ENCODE measurements at places on chromosomes 16 and 17.

- DNase-seq = no peak
Observed at GRCh38 chr17:83187782-83188311, 108.4 kb downstream of the METRNL start.

DNA sequence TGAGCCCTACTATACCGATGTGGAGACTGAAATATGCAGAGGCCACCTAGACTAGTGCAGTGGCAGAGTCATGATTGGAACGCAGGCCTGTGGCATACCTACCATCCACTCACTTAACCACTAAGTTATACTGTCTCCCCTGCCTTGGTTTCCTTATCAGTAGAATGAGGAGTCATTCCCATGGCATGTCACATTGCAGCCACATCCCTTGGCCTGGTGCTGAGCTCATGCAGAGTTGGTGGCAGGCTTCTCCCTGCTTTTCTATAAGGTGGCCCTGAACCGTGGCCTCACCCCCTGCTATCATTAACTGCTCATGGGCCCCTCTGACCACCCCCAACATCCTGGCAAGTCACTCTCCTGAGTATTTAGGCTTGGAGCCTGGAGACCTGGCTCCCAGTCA, 212.5 kb downstream of the KATNIP start:
- DNase-seq = no peak

- DNase-seq = peak; percentile 67
Observed at GRCh38 chr17:2055292-2056205, 646 bp downstream of the HIC1 start.

DNA sequence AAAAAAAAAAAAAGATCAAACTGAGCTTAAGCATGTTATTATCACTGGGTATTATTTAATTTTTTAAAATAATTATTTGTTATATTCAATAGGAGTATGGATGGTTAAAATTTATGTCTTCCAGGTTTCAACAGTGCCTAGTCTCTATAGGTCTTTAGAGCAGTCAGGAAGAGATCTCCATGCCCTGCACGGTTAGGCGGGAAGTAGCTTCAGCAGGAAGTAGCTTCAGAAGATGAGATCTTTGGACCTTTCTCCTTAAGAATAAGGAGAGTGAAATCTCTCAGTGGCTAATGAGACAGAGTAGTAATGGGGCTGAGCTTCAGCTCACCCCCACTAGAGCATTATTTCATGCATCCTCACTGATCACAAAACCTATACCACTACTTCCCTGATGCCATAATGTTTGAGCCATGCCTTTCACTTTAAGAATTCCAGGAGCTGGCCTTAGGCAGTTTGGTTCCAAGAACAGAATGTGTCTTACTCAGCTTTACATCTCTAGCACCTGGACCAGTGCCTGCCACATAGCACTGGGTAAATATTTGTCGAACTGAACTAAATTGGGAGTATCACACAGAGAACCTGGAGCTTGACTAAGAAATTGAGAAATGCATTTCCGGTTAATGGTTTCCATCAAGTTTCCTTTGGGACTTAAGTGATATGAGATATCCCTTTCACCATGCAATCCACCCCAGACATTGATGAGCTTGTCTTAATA, 43.5 kb downstream of the SCPEP1 start:
- DNase-seq = no peak

DNA sequence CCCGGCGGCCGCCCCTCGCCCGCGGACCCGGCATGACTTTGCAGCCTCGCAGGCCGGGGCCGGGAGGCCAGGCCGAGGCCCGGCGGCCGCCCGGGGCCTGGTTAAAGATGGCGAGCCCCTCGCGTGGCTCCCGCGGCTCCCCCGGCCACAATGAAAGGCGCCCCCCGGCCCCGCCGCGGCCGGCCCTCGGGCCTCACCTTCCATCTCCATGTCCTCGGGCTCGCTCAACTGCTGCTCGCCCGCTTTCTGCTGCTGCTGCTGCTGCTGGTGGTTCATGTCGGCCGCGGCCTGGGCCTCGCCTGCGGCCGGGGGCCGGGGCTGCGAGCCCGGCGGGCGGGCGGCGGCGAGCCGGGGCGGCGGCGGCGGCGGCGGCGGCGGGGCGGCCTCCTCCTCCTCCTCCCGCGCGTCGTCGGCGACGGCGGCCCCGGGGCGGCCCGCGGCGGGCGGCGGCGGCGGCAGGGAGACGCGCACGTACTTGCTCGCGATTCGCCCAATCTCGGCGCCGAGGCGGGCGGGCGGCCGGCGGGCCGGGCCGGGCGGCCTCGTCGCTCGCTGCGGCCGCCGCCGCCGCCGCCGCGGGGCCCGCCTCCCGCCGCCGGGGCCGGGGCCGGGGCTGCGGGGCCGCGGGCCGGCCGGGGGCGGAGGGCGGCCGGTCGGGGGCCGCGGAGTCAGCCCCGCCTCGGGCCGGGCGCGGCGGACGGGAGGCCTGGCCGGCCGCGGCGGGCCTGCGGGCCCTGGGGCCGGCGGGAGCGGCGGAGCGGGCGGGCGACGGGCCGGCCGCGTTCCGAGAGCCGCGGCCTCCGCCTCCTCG, 491 bp downstream of the USP7 start:
- peak; percentile 16 for DNase-seq

DNA sequence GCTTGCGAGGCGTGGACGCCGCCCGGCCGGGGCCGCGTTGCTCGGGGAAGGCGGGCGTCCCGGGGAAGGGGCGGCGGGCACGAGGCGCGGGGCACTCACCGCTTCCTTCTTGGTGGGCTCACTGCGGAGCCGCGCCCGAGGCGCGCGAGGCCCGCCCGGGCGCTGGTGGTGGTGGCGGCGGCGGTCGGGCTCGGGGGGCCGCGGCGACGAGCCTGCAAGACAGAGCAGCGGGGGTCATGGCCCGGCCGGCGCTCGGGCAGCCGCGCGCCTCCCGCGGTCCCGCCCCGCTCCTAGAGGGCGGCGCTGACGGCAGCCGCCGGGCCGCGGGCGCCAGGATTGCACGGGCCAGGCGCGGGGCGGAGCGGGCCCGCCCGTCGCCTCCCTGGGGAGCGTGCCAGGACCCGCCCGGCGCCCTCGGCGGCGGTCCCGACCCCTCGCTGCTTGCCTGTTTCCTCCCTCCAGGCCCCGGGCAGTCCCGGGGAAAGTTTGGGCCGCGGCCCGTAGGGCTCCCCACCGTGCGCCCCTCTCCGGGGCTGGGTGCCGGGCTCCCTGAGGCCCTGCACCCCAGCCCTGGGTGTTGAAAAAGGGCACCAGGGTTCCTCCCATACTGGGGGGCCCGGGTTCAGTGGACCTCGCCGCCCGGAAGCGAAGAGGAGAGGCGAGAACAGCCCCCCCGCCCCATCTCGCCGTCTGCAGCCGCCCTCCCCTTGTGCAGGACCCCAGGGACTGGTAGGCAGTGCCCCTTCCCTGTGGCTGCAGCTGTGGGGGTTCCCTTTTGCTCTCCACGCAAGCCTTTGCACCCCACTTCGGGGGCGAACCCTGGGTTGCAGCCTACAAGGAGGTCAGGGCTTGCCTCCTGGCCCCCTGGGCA, at the start of gene C16orf74:
TSS of gene C16orf74 (minus strand) at position 270 of the 871 bp plus-strand sequence. CDS start 15,879 bp downstream, outside the sequence.
- peak; percentile 45 for DNase-seq

DNA sequence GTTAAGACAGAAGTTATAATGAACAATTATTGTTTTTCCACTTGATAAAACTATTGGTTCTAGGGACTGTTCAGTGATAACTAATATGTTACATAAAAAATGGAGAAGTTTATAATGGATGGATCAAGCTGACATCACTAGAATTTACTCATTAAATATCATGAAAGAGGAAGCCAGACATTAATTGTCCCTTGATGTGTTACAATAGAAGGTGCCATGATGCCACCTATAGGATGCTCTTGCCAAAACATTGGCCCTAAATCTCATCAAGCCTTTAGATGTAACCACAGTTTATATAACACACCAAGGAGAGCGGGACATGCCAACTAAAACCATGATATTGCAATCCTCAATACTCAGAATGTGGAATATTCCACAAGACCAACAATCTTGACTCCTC, 147.9 kb upstream of the MON1B start:
- DNase-seq = peak; percentile 2

DNA sequence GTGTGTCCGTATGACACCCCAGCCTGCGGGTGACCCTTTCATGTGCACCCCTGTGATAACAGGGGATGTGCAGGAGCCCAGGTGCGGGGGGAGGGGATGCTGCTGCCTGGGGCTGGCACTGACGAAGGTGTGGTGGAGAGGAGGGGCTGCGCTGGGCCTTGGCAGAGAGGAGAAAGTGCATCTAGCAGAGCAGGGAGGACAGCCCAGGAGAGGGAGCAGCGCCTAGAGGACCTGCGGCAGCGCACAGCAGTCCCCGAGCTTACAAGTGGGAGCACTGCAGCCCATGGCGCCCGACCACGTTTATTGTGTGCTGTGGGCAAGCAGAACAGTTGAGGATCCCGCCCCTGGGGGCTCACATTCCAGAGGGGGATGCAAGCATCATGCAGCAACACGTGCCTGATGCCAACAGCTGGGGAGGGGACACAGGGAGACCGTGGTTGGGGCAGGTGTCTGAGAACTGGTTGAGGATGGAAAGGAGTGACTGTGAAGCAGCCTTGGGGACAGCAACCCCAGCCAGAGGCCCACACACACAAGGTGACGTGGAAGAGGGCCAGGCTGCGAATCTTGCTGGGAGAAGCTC, 10.9 kb upstream of the SLC7A5 start:
- no peak for DNase-seq

DNA sequence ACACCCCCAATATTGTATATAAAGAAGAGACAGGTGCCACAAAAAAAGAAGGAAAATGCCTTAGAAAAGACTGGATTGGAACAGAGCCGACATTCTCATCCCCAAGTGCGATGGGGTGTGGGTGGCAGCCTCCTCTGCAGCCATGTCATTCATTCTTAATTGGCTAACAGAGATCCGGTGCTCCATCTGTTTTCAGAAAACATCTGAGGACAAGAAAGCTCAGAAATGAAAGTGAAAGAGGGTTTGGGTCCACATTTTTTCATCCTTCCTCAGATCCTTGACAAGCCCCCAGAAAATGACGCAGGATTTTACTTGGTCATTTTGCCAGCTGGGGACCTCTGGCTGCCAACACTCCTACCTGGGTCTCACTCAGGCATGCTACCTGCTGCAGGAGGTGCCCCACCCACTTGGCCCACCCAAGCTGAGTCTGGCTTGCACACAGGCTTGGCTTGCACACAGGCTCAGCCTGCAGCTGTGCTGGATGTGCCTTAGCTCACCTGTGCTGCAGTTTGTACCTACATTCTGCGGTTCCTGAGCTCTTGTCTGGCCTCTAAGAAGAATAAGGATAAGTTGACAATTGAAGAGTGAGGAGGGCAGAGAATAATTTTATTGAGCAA, 21.9 kb downstream of the KIF2B start:
- no peak for DNase-seq

All from fibroblast of skin of abdomen (primary cell).